ENCODE measurements at places on chromosomes 16 and 17.

DNA sequence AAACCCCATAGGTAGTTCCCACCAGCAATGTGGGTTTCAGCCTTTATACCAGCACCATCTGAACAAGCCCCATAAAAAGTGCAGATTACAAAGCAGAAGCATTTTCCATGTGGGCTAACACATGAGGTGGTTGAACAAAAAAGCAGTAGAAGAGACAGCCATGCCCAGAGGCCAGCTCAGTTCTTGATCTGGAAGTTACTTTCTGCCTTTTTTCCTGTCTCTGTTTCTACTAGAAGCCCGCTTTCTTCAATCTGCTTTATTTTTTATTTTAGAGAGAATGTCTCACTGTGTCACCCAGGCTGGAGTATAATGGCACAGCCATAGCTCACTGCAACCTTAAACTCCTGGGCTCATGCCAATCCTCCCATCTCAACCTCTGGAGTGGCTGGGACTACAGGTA is 31.5 kb upstream of the APOH start:
- no peak for DNase-seq

- no peak for DNase-seq
These were observed 74.1 kb upstream of the IRX3 start for GRCh38 chr16:54360681-54361080.

DNA sequence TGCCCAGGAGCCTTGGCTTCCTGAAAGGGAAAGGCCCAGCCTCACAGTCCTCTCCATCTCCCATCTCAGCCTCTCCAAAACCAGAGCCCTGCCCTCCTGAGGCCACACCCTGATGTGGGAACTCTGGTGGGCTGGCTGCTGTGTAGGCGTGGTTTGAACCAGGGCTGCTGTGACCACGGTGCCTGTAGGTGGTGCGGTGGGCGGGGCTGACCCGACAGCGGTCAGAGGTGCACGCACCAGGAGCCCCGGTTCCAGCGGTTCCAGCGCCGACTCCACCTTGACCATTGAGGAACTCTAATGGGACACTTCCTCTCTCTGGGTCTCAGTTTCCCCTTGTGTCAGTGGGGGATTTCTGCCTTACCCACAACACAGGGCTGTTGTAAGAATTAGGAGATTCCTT is 2.4 kb downstream of the RAP1GAP2 start:
- DNase-seq: no peak

GRCh38 chr17:4881761-4882555 is 17.4 kb upstream of the C17orf107 start:
- DNase-seq: no peak

DNA sequence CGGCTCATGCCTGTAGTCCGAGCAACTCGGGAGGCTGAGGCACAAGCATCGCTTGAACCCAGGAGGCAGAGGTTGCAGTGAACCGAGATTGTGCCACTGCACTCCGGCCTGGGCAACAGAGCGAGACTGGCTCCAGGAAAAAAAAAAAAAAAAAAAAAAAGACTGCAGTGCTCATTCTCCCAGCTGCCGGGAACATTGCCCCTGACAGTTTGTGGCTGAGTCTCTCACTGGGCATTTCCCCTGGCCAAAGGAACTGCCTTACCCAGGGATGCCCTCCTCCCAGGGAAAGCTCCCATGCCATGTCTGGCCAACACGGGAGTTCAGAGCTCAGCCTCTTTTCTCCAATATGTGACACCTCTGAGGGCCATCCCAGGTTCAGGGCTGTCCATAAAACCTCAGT is 21.3 kb upstream of the USP10 start:
- no peak for DNase-seq

- no peak for DNase-seq
These were observed 187.0 kb upstream of the CDH13 start for GRCh38 chr16:82439678-82440293.

DNA sequence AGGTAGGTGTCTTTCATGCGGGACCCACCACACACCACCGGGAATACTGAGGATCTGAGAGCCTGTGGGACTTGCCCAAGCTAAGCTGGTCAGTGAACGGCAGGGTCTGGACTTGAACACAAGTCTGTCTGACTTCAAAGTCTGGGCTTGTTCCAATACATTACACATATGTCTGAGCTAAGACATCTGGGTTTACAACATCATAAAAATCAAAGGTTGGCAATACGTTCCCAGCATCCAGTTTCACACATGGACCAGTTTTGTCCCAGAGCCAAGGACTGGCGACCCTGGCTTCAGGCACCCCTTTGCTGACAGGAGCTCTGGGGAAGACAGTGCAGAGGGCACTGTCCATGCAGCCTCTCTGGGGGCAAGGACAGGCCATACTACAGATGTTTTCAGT is 27.9 kb upstream of the AXIN2 start:
- DNase-seq: no peak
